ENCODE measurements at places on chromosomes 4 and X.

- no peak for DNase-seq
These were observed 762.0 kb downstream of the GRID2 start for GRCh38 chr4:93065790-93066189.

DNA sequence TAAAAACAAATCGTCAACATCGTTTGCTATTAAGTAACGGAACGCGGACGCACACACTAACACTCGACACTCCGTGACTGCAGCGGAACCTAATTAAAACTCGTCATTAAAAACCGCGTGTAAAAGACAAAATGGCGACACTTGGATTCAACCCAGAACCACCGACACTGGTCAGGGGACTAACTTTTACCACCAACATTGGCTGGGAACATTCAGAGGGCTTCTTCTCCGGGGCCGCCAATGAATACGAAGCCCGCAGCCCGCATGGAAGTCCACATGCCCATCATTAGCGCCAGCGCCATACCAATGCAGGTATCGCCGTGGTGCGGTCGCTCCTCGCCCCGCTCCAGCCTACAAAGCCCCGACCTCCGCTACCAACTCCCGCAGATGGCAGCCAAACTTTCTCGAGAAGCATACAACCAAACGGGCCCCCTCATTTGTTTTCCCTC lies 498 bp downstream of the RBMX start:
- DNase-seq, result no peak

DNA sequence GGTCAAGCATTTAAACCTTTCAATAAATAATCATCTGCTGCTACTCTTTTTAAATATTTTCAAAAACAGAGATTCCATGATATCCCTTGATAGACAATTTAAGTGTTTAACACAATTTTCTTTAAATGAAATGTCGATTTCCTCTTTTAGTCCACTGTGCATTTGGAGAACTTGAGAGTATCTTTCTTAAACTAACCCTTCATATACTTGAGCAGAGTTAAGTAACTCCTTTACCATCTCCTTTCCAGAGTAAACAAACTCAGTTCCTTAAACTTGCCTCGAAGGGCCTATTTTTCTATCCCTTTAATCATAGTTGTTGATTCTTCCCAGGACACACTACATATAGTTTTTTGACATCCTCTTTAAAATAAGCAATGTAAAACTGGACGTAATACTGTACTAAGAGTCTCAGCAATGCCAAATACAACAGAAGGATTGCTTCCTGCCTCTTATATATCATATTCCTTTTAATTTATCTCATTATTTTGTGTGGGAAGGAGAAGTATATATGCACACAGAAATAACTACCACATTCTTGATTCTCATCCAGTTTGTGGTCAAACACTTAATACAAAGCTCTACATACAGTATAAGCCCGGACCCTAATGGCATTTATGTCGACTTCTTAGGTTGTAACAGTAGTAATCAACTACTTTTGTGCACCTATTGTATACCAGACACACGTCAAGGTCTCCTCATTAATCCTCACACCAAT lies 22.8 kb downstream of the RAB28 start:
- DNase-seq, result no peak

GRCh38 chr4:150256841-150257730 lies 178.8 kb downstream of the DCLK2 start:
- peak; percentile 60 for DNase-seq

DNA sequence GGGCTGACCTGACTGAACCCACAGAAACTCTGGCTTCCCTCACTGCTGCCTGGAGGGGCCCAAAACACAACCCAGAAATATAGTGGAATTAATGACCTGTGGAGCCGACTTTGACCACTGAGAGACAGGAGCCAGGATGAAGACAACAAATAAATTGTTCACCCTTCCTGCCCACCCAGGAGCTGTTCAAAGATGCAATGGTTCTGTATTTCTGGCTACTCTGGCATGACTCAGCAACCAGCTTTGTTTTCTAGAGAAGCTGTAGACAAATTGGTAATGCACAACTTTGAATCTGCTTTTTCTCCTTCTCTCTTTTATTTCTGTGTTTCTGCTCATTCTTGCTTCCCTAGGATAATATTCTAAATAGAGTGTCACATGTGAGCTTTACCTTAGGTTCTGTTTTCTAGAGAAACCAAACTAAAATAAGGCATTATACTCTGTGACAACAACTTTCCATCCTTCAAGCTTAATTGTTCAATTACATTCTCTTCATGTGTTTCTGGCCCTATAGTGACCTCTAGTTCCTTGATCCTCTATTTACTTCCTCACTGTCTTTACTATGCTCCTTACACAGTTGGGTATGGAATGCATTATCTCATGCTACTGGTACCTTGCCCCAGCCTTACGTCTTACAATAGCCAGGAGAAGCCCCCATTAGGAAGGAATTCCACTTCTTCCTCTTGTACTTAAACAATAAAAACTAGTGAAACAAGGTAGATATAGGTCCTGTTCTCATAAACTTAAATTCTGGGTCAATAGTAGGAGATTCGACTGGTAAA lies 6.5 kb upstream of the PRKG2 start:
- no peak for DNase-seq

- DNase-seq, result no peak
These were observed 94.3 kb downstream of the HDAC8 start for GRCh38 chrX:72478351-72478750.

DNA sequence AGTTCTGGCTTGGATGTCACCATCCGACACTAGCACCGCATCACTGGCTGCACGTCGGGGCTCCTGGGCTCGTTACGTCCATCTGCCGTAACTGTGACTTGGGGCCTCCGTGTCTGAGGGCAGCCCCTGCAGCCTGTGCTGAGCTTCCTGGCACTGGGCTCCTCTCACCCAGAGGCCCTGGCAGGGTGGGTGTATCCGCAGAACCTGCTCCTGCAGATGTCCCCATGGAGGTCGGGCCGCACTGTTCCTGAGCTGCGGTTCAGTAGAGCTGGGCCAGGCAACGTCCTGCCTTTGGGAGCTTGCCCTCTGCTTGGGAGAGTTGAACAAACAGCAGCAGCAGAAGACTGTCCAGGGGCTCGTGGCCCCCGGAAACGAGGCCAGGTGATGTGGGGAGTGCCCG lies 71.4 kb downstream of the RGS12 start:
- no peak for DNase-seq
